ENCODE measurements at places on chromosomes 4 and X.

GRCh38 chr4:14177987-14178386, 550.5 kb upstream of the BOD1L1 start:
- DNase-seq = no peak

- DNase-seq = no peak
Measured at GRCh38 chr4:25859429-25860148, 3.2 kb downstream of the SEL1L3 start.

DNA sequence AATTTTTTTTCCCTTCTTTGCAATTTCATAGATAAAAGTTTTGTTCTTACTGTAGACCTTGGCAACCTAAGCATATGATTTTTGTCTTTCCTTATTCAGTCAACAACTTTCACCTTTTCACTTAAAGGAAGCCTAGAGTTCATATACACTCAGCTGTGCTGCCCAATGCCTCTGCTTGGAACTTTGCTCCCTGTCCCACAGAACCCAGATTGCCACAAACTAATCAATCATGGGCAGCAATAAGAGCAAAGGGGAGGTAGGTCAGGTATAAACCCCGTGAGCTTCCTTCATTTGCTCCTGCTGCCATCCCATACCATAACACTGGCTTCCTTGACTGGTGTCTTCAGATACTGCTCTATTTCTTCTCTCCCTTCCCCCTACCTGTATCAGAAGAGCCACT, 51.0 kb upstream of the BEND2 start:
- DNase-seq = no peak

DNA sequence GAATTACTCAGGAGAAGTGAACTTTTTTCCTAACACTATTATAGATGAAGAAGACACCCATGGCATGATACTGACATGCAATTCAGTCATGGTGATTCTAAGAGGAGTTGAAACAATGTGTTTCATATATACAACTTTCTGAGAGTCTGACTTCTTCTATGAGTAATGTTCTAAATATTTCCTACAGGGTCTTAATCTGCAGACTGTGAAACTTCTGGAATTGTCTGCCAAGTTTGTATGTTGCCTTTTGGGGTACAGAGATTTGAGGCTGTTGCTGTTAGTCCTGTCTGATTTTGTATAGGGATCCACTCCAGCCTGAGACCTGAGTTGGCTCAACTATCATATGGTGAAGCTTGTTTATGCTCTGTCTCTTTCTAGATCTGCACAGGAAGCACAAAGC, 160.6 kb upstream of the GATB start:
- DNase-seq = no peak

DNA sequence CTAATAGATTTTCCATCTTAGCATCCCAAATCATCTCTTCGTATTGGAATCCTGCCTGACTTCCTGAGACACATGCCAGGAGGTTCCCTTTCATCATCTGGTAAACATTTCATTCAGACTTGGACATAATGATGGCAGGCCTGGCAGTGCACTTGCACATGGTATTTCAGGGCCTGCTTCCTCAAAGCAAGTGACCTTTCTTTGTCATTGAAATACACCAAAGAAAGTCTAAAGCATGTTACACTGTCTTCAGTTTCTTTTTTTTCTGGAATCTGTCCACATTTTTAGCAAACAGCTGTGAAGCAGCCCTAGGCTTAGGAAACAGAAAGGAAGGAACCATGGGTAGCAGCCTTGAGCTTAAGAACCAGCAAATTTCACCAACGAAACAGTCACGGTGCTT, 205.9 kb upstream of the VCX start:
- DNase-seq = no peak

GRCh38 chrX:1673337-1673736, 58.5 kb downstream of the ASMT start:
- DNase-seq = no peak

DNA sequence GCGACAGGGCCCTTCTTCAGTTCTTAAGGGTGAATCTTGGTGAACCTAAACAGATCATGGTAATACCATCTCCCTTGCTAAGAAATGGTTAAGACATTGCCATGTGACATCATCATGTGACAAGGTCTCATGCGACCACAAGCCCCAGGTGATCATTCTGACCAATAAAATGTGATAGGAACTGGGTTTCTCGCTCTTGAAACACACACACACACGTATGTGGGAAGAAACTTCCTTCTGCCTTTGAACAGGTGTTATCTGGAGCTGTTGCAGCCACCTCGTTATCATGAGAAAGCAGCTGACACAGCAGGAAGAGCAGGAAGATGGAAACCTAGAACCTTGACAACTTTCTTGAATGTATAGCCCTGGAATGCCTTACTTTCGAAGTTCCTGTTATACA, 10.2 kb downstream of the SOD3 start:
- no peak for DNase-seq

- no peak for DNase-seq
Measured at GRCh38 chr4:134078230-134078914, 123.2 kb downstream of the PABPC4L start.

- DNase-seq = no peak
Measured at GRCh38 chr4:85431156-85431555, 43.8 kb upstream of the ARHGAP24 start.

DNA sequence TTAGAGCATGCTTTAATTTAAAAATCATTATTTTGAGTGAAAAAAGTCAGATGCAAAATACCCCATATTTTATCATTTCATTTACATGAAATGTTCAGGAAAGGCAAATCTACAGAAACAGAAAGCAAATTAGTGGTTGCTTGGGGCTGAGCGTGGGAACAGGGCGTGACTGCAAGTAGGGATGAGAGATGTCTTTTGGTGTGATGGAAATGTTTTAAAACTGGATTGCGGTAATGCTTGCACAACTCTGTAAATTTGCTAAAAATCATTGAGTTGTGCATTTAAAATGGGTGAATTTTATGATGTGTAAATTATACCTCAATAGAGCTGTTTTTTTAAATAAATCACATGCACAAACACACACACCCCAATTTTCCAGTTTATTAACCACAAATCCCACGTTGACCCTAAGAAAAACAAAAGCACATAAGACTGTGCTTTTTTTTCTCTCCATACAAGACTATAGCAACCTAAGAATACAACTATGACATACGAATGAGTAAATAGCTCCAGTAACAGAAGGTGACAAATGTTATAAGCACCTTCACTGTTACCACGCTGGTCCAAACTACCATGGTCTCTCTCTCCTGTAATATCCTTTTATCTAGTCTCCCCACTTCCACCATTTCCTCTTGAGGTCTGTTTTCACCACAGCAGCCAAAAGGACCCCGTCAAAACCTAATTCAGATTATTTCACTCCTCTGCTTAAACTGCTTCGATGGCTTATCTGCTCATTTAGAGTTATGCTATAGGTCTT, 37.2 kb downstream of the FRMD7 start:
- no peak for DNase-seq

DNA sequence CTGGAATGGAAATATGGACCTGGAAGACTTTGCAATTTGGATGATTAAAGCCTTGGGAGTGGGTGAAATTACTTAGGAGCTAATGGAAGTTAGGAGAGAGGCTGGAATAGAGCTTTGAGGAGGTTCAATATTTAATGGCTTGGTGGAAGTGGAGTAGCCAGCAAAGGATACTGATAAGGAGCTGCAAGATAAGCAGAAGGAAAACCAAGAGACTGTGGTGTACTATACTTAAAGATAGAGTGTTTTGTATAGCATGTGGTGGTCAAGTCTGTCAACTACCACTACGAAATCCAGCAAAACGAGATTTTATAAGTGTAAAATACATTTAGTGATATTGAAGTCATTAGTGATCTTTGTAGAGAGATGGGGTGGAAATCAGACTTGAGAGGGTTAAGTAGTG, 54.0 kb upstream of the TMLHE start:
- DNase-seq = no peak

- DNase-seq = no peak
Measured at GRCh38 chr4:3231471-3231870, 17.5 kb upstream of the MSANTD1 start.

DNA sequence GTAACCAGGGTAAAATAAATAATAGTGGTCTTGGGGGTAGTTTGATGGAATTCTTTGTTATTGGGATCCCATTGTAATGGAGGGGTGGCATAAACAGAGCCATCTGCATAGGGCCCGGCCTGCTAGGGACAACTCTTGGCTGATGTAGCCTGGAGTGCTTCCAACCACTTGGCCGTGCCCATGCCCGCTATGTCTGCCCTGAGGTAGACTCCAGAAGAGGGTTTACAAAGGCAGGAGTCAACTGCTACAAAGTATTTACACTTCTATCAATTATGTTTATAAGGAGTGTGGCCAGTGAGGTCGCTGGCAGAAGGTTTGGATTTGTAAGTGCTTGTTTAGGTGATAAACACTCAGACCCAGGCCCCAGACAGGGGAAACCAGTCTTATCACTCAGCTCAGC, 8.1 kb downstream of the RASL11B start:
- DNase-seq = peak; percentile 60

GRCh38 chr4:168633064-168633463, 136.2 kb downstream of the PALLD start:
- DNase-seq = no peak

- DNase-seq = no peak
Measured at GRCh38 chrX:68686097-68686977, 38.9 kb downstream of the STARD8 start.

DNA sequence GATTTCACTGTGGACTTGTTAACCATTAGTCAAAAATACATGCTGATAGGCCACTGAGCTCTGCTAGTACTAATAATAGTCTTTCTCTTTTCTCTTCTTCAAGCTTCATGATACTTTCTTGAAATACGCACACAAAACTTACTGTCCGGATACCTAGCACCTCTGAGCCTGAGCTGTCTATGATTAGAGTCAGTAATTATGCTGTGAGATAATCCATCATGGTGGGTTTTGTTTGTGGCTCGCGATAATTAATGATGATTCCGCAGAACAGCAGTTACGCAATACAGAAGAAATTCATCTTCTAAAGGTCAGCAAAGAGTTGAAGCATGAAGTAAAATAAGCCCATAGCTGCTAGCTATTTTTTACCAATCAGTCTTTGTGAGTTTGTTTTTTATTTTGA, 511.5 kb upstream of the GALNT7 start:
- no peak for DNase-seq

DNA sequence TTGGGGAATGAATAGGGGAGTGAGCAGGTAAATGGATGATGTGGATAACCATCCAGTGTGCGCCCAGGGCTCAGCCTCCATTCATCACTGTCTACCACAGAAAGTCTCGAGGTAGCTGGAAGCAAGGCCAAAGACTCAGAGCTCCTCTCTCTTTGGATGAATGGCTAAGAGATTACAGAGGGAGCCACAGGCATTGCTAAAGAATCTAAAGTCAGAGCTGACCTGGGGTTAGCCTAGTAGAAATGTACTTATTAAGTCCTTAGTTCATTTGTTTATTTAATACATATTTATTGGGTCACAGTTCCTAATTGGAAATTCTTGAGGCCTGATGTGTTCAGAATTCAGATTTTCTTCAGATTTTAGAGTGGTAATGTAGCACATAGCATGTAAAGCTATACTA, 88.7 kb upstream of the HPF1 start:
- no peak for DNase-seq

- DNase-seq = no peak
Measured at GRCh38 chr4:150515135-150515534, 66.8 kb upstream of the MAB21L2 start.

GRCh38 chr4:25767877-25768725, 94.7 kb downstream of the SEL1L3 start:
- DNase-seq = peak; percentile 5

DNA sequence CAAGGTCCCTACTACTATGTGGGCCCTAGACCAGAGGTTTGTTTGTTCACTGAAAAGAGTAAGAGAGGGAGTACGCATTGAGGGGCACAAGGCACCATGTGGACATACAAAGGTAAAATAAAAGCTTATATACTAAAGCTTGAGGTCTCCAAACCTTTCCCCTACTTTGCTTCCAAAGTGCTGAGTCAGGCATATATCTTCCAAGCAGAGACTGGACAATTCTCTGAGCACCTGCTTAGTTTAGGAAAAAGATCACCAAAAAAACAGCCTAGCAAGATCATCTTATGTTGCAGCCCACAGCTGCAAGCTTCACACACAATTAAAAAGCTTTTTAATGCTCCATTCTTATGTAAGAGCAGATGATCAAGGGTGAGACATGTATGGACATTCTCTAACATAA, 119.5 kb downstream of the WDFY3 start:
- DNase-seq = no peak

DNA sequence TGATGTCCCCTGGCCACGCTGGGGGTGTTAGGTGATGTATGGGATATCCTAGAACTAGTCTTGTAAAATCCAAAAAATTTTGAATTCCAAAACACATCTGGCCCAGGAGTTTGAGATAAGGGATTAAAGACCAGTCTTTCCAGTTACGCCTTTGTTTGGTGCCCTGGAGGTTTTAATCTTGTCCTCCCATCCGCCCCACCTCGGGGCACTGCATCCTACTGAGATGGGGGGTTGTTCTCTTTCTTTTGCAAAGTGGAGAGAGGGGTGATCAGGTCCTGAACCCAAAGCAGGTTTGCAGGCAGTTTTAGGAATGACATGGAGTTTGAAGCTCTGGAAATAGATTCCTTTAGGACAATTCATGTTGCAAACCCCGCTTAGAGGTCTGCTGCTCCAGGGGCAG, 1.8 kb downstream of the SUV39H1 start:
- DNase-seq = no peak

- no peak for DNase-seq
Measured at GRCh38 chr4:133316909-133317308, 167.8 kb downstream of the PCDH10 start.

GRCh38 chr4:145541346-145541745, 59.7 kb downstream of the SMAD1 start:
- DNase-seq = no peak

- DNase-seq = no peak
Measured at GRCh38 chr4:53059256-53059655, 197.1 kb downstream of the RASL11B start.

GRCh38 chrX:118685393-118685792, 42.0 kb upstream of the IL13RA1 start:
- no peak for DNase-seq

DNA sequence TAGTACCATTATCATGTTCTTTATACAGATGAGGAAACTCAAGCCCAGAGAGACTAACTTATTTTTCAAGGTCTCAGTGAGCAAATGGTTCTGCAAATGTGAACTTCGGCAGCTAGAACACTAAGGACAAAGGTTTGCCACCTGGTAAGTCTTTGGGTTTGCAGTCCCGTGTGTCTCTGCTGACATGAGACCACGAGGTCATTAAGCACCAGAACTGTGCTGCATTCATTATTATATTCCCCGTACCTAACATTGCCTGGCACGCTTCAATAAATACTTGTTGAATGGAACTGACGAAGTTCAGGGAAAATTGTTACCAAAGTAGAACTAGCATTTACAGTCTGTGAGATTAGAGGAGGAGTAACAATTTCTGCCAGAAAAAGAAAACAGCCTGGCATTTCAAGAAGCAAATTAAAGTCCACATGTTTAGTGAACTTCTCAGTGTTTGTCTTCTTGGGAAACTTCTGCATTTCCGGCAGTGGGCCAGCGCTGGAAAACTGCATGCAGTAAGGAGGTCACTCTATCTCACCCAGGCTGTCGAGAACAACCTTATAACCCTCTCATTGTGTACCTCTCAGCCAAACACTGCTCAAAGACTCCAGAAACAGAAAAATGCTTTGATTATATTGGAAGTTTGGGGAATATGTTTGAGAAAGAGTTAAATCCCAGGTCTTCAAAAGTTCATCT, 67.4 kb upstream of the CPEB2 start:
- DNase-seq = no peak

GRCh38 chrX:148580016-148580415, 79.6 kb downstream of the AFF2 start:
- DNase-seq = no peak

- no peak for DNase-seq
Measured at GRCh38 chr4:175469514-175469913, 342.6 kb downstream of the GPM6A start.

Data from DMS79 (cell line).